ENCODE measurements at places on chromosomes 4 and X. TPM values are rescaled to one million over a fixed set of nuclear protein-coding genes. Genes with fewer than 3 reads are reported as not detected.

GRCh38 chr4:52407545-52407944 lies 251.6 kb downstream of the USP46 start:
- no peak for DNase-seq

DNA sequence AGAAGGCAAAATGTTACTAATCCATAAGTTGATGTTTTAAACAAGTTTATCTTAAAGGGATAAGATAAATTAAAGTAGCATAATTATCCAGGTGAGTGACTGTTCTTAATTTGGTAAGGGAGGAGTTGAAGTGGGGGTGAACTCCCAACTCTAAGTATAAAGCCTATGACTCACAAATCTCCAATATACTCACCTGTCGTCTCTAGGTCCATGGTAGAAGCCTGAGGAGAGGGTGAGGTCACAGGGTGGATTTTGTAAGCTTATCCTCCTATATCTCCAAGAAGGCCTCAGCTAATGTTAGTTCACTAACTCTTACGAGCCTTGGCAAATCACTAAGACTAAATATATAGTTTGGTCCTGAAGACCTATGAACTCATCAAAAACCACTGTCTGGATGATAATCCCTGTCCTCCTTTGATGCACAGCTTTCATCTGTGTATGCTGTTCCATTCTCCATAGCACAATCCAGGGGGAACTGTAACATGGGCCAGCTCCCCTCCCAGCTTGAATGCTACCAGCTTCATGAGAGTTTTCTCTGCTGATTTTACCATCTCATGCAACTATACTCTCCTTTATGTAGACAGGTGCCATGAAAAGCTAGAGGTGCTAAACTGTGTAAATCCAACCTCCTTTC lies 158.7 kb downstream of the BTC start:
- DNase-seq = no peak

GRCh38 chrX:56759736-56760409 lies 30.8 kb downstream of the NBDY start:
- no peak for DNase-seq

NHS gene
- total RNA-seq = 8.8 TPM

DNA sequence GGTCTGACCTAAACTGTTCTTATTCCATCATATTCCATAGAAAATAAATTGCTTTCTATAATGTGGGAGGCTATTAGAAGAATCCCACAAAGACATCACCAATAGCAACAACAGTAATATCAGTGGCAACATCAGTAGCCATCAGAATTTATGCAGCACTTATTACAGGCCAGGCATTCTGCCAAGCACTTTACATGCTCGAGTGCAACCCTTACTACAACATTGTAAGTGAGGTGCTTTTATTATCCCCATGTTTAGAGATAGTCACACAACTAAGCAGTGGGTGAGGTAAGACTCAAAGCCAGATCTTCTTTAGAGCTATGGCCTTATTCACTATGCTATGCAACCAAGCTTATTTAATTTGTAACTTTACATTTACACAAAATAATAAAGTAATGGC lies 317.1 kb upstream of the BMP3 start:
- no peak for DNase-seq

GRCh38 chrX:4560192-4560591 lies 846.7 kb upstream of the PRKX start:
- DNase-seq = no peak

DNA sequence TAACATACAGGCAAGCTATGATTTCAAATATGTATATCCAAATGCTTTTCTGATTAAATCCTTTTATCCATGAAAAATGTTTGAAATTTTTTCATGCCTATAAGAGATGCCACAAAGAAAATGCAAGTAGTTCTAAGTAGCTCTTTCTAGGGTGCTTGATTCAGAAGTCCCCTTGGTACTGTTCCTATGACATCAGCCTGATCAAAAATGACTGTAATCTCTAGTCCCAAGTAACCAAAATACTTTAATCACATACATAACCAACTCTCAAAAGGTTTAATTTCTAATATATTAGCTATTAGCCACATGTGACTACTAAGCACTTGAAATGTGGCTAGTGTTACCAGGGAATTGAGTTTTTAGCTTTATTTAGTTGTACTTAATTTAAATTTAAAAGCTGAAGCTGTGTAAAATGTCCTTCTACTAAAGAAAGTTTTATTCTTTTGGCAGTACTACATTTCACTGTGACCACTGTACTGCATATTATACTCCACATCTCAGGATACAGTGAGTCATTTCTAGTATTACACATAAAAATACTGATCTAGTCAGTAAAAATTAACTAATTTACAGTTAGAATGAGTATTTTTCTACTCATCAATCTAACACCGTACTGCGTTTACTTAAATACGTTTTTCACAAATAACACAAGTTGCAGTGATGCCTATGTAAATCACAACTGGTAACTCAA lies 33.9 kb downstream of the FBXW7 start:
- DNase-seq = no peak

DNA sequence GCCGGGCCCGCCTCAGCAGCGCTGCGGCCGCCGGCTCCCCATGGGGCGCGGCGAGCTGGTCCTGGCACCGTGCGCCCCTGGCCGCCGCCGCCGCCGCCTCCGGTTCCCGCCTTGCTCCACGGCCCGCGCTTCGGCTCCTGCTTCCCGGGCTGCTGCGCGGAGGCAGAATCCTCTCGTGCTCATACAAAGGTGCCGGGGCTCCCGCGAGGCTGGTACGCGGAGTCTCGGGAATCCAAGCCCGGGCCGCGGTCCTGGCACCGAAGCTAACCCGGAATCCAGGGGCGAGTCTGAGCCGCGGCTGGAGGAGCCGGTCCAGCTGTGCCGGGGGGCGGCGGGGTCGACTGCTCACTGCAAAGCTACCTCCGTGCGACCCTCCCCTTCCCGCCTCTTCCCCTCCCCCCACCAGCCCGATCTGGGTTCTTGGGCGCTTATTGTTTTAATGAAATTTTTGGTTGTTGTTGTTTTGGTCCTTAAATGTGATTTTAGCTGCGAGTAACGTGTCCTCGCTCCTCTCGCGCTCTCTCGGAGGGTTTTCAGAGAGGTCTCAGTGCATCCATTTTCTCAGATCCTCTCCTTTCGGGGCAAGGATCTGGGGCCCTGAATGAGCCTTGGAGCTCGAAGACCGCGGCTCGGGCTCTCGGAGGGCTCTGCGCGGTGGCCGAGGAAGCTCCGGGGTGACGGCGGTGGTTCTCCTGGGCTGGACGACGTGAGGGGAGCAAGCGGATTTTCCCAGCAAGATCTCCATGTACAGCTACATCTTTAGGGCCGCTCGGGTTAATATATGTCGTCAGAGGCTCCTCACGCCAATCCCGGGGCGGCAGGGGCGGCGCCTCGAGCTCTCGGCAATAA lies at the start of gene HAND2:
TSS of gene HAND2 (minus strand) at position 753 of the 849 bp plus-strand sequence. CDS start 940 bp downstream, outside the sequence.
- DNase-seq = peak; percentile 90

DNA sequence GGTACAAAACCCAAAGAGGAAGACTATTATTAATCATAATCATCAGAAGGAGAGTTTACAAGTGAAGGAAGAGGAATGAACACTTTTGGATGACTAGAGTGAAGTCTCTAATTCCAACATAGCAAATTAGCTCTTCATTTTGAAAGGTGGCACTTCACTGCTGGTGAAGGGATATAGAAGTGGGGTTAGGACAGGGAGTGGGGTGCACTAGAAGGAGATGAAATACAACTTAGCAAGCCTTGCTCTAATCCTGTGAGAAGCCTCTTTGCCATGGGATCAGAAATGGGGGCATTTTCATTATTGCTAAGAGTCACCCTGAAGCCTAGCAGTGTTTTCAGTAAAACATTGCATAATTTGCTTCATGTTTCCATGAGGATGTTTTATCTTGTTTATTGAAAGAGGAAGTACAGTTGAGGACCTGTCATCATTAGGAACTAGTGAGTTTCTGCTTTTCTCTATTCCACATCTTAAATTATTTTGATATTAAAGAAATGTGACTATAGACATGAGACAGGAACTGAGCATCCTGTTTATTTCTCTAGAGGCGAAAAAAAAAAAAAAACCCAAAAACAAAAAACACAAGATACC lies 9.3 kb upstream of the GRPR start:
- no peak for DNase-seq

STATH gene
- not detected for total RNA-seq

PLS3 gene
- total RNA-seq = 155 TPM

ZNF732 gene
- total RNA-seq = not detected

DNA sequence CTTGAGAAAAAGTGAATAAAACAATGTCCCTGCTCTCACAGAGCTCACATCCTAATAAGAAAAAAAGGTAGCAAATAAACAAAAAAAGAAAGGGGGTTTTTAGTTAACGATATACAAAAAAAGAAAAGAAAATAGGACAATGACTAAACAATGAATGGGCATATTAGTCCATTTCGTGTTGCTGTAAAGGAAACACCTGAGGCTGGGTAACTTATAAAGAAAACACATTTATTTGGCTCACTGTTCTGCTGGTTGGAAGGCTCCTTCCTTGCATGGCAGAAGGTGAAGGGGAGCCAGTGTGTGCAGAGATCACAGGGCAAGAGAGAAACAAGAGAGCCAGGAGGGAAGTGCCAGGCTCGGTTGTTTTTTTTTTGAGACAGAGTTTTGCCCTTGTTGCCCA lies 4.7 kb upstream of the KLF3 start:
- no peak for DNase-seq

DNA sequence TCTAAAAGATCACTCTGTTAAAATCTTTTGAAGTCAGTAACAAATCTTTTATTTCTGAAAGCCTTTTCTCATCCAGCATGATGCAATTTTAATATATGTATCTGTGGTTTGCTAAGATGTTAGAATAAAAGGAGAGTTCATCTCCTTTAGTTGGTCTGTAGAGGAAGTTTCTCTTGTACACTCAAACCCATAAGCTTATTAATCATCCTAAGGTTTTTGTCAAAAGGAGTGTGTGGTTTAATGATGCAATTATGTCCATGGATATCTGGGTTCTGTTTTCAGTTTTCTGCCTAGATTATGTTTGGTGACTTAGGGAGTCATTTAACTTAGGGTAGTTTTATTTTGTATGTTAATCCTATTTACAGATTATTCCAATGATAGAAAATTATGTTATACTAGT lies 52.1 kb upstream of the NDST4 start:
- DNase-seq = no peak
